ENCODE measurements at places on chromosomes 7 and 10.

DNA sequence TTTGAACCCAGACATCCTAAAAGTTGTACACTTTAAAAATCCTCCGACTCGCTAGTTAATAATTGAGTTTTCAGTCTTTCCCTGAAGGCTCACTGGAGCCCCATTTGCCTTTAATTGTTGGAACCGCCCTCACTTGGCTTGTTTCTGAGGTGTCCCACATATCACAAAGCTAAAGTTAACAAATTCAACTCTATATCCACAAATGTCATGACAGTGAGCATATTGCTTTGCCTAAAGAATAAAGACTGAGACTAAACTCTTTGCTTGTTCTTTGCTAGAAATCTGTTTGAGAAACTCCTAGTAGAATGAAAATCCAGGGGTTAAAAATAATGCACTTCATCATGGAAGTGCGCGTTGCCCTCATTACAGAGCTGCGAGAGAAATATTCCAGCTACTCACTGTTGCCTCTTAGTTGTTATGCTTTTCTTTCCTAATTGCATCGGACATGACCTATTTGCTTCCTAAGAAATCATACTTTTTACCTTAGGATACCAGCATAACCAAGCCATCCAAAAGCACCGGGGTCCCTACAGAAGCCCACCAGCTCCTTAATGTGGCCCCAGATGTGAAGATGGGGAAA is 752 bp downstream of the THSD7A start:
- DNase-seq, result peak; percentile 45

GRCh38 chr7:64672414-64672813 is 6.5 kb downstream of the ZNF107 start:
- DNase-seq, result no peak

DNA sequence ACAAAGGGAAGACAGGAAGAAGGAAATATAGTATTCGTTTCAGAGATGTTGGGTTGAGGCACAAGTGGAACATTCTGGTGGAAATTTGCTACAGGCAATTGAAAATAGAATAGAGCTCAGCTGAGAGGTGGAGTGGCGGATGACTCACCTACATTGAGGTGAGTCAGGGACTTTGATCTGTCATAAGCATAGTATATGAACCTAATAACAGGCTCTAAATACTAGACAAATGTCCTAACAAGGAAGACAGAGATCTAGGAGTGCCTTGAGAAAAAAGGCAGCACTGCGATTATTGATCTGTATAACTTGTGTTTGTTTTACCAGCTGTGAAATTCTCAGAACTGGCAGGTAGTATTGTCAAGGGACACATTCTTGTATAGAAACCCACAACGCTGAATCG is 907 bp upstream of the IFRD1 start:
- DNase-seq, result peak; percentile 16

GRCh38 chr7:36600869-36601530 is 123.3 kb downstream of the AOAH start:
- DNase-seq, result no peak

- DNase-seq, result peak; percentile 62
These were observed 10.2 kb upstream of the ZFYVE27 start for GRCh38 chr10:97726636-97727178.

GRCh38 chr7:16816824-16817223 is 12.0 kb upstream of the AGR2 start:
- DNase-seq, result no peak

DNA sequence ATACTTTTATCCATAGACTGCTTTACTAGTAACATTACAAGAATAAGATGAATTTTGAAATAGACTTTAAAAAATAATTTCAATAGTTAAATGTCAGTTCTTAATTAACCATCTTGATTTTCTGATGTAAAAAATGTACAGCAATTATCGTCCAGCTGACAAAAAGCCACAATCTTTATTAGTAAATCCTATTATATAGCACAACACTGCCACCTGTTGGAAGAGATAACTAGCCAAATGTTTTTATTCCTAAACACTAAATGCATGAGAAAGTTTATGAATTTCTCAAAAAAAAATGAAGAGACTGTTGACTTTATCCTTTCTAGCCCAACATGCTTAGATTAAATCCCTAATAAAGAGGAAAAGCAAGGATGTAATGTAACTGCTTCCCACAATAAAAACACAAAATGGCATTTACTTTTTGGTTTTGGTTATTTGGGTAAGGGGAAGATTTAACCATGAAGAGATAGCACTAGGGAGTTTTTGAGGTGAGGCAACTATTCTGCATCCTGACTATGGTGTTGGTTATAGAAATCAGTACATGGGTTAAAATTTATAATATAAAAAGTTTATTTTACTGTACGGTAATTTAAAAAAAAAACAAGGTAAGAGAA is 8.0 kb downstream of the COA1 start:
- DNase-seq, result peak; percentile 57

GRCh38 chr7:80879849-80880248 is 39.0 kb downstream of the SEMA3C start:
- DNase-seq, result no peak

GRCh38 chr10:13092291-13093102 is 7.5 kb upstream of the OPTN start:
- peak; percentile 80 for DNase-seq

GRCh38 chr7:36663481-36663880 is 60.8 kb downstream of the AOAH start:
- DNase-seq, result no peak

- DNase-seq, result no peak
These were observed 165.7 kb upstream of the AHR start for GRCh38 chr7:17132726-17133125.

DNA sequence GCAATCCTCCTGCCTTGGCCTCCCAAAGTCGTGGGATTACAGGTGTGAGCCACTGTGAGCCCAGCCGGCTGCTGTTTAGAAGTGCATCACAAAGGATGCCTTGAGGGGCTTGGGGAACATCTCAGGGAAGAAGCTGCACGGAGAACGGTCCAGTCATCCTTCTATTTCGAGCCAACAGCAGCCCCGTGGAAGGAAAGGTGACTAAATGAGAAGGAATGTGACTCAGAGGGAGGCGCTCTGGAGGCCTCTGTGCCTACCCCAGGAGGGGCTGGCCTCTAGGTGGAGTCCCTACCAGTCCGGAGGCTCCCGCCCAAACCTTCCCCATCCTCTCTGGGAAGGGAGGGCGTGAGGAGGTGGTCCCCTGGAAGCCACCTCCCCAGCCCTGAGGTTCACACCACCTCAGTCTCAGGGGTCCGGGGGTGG is 76.2 kb downstream of the CTBP2 start:
- DNase-seq, result no peak

DNA sequence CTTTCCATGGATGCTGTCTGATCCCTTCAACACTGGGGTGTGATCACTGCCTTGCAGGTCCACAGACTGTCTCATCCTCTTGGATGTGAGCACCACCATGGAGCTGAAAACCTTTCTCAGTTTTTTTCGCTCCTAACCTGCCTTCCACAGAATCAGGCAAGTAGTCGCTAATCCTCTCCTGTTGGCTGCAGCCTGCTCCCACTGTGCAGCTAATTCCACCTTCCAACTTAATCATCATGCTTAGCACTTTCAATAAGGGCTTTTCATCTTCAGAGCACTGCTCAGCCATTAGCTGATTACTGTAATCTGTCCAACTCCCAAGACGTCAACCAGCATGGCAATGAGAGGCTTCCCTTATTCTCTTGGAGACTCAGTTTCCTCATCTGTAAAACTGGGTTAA is 15.1 kb upstream of the CDH23 start:
- DNase-seq, result no peak

- DNase-seq, result no peak
These were observed 40.7 kb downstream of the AHR start for GRCh38 chr7:17339139-17339538.

DNA sequence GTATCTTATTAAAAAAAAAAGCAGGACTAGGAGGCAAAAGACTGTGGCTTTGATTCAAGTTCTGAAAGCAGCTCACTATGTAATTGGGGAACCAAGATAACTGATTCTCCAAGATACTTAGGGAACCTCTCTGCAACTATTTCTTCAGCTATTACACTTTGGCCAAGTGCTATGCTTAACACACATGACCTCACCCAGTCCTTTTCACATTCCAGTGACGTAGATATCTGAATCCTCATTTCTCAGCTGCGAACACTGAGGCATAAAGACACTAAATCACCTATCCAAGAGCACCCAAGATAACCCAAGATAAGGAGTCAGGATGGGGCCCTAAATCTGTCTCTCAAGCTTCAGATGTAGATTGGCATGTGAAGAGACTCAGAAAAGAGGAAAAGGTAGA is 133.6 kb downstream of the GLI3 start:
- no peak for DNase-seq

DNA sequence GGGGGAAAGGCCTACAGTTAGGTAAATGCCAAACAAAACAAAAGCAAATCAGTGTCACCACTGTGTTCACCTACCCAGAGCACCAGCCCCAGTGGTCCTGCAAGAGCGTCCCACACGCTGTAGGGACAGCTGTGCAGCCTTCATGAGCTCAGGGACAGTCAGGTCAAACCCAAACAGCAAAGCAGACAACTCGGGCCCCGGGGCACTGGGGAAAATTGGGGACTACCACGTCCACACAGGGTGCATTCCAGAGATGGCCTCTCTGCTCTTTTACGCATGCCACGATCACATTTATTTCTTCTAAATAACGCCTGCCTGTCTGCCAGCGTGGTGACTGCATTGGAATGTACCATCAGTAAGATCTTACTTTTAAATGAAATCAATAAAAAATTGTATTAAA is 21.7 kb downstream of the EBF3 start:
- DNase-seq, result no peak
